GM13976 (cell line): ENCODE measurements at places on chromosomes 3 and 15.

GRCh38 chr15:93716615-93717231, 514.6 kb upstream of the MCTP2 start:
- DNase-seq, result no peak

- no peak for DNase-seq
These were observed 38.6 kb downstream of the HACD2 start for GRCh38 chr3:123546133-123546755.

GRCh38 chr3:160409812-160410610, 10.6 kb downstream of the SMC4 start:
- DNase-seq, result no peak

DNA sequence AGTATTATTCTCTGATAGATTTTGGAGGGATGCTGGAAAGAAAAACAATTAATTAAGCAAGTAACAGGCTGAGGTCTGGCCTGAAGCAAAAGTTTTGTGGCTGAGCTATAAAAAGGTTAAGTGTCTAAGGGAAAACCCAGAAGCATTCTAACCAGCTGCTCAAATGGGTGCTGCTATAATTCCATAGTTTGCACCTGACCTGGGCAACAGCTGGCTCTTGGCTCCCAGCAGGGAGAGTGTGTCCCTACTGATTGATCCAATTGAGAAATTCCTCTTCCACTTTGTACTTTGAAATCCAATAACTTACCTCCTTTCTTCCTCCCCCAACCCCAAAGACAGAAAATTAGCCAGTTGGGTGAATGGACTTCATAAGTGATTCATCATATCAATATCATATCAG, 27.7 kb upstream of the SMAD3 start:
- DNase-seq, result no peak

GRCh38 chr3:61768284-61769037, 207.1 kb downstream of the PTPRG start:
- DNase-seq, result no peak

DNA sequence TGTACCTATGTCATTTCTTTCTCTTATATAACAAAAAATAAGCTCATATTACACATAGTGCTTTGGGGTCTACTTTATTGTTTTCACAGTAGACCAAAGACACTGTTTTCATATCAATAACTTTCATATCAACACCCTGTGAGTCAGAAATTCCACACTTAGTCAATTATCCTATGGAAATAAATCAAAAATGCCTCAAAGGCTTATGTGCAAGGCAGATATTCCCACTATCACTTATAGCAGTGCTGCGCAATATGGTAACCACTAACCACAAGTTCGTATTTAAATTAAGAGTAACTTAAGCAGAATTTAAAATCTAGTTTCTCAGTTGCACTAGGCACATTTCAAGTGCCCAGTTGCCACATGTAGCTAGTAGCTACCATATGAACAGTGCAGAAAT, 15.9 kb downstream of the SCG3 start:
- no peak for DNase-seq

DNA sequence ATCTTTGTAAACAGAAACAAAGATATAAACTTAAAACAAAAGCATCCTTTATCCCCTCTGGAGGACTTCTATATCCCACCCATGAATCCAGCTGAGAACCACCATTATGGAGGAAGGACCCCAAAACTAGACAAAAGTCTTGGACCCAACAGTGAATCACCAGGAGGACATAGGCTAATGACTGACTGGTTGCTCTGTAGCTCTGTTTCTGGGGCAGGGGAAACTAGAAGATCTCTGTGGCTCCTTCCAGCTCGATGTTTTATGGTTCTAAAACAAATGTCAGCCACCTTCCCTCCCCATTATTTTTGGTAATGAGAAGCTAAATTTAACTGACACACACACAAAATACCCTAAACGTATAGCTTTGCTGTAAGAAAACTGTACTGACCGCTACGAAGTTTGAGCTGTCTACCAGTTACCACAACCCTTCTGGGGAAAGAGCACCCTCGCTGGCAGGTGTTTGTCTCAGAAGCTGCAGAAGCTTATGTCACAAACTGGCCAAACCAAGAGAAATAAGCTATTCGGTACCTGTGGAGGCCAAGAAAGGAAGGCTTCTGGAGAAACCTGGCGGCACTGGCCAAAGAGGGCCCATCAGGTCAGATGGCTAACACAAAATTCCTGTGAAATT, 36.4 kb downstream of the MB21D2 start:
- DNase-seq, result peak; percentile 40

- no peak for DNase-seq
These were observed 47.0 kb downstream of the OCA2 start for GRCh38 chr15:28051955-28052633.

- DNase-seq, result no peak
These were observed 109.7 kb downstream of the NSMCE3 start for GRCh38 chr15:29159771-29160455.

GRCh38 chr15:50487287-50487686, 59.2 kb downstream of the USP50 start:
- DNase-seq, result peak; percentile 30

GRCh38 chr3:133074977-133075376, 36.8 kb downstream of the TMEM108 start:
- DNase-seq, result no peak

DNA sequence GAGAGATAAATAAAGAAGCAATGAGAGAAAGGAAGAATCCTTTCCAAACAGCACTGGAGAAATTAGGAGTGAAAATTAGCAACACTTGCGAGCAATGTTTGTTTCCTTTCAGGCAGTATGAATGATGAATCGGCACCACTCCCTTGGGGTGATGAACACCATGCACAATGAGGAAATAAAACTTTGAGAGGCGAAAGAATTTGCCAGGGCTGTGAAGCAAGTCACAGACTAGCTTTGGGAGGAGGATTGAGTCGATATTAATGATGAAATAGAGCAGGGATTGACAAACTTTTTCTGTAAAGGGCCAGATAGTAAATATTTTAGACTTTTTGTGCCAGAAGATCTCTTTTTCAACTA, 237.7 kb downstream of the AGBL1 start:
- no peak for DNase-seq

- no peak for DNase-seq
These were observed 86.0 kb downstream of the LRRK1 start for GRCh38 chr15:101004986-101005747.

DNA sequence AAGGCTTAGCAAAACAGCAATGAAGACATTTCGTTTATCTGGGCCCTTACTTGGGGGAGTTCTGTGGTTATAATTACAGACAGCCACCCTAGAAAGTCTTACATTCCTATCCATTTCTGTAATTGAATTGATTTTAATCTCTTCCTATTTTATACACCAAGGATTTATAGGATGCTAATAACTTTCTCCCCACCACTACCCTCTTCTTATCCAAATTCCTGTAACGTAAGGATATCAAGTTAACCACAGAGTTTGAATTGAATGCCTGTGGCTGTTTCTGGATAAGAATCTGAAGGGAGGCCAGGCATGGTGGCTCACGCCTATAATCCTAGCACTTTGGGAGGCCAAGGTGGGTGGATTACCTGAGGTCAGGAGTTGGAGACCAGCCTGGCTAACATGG, 78.6 kb downstream of the MLH1 start:
- DNase-seq, result no peak

GRCh38 chr3:71780430-71780829, 4.5 kb downstream of the PROK2 start:
- no peak for DNase-seq

GRCh38 chr3:30895329-30895728, 868 bp upstream of the GADL1 start:
- DNase-seq, result no peak

DNA sequence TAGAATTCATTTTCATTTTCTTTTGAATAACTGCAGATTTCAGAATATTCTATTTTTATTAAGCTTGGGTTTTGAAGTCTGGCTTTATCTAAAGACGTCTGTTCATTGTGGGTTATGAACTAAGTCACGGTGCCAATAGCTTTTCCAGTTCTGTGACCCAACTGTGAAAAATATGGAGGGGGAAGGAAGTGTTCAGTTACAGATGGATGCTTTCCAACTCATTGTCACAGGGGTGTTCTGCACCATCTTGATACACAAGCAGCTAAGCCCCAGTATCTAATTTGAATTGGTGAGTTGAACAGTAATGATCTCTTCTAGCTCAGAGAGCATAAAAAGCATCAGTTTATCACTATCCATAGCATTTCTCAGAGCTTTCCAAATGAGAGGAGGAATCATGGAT, 710.6 kb downstream of the EDEM1 start:
- DNase-seq, result no peak

GRCh38 chr3:3110299-3110630, at the start of gene IL5RA:
Gene IL5RA, minus strand, starts transcription at chr3:3110374. Its CDS starts 5,390 bp downstream, at chr3:3104984.
- DNase-seq, result no peak
